ENCODE measurements at places on chromosomes 6 and 20.

DNA sequence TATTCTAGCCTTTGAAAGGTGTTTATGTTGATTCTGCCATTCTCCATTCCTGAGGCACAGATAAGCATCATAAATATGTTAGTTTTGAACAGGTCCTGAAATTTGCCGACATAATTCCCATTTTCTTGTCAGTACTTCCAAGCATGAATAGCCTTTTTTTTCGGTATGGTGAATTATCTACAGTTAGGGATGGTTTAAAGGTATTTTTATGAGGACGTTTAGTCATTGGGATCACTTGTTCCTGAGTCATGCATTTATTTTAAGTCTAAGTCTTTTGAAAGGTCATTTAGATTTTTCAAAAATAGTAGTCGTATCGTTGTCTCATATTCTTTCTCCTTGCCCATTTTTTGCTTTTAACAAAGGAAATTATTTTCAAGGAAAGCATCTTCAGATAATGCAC, 98.7 kb downstream of the PHACTR3 start:
- no peak for DNase-seq

GRCh38 chr20:49318091-49318429, 40.2 kb upstream of the ZNFX1 start:
- no peak for DNase-seq

- DNase-seq: no peak
Measured at GRCh38 chr6:170073846-170074245, 217.0 kb downstream of the DLL1 start.

- DNase-seq: no peak
Measured at GRCh38 chr6:131581523-131581922, 8.5 kb downstream of the ARG1 start.

DNA sequence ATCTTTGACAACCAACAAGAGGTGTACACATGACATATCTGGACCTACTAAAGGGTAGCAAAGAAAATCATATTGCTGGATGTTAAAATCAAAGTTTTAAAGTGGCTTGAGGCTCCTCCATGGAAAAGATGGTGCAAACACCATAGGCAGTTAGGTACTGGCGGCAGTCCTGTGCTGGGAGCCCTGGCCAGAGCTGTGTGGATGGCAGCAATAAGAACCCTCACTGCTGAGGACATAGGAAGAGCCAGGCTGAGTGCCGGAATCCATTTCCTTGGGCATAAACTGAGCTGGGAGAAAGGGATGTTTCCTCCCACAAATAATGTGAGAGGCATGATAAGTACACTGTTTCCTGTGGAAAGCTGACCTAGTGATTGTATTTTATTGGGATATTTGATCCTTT, 89.9 kb downstream of the ARID1B start:
- no peak for DNase-seq

- no peak for DNase-seq
Measured at GRCh38 chr6:54846243-54846856, at the start of gene FAM83B. Gene FAM83B, plus strand, starts transcription at chr6:54846771. Its CDS starts 23,476 bp downstream, at chr6:54870247.

Measured in stimulated activated CD4-positive, alpha-beta T cell treated with anti-CD3 and anti-CD28 coated beads, Interleukin-15, amount 100 ng/mL, for 1 hour (primary cell).